Activated CD4-positive, alpha-beta T cell treated with anti-CD3 and anti-CD28 coated beads, Interleukin-2, amount 10 ng/mL, durations not matched to agents 7 days and 5 days (primary cell): ENCODE measurements at places on chromosomes 7 and 10. TPM values are rescaled to one million over a fixed set of nuclear protein-coding genes. Genes with fewer than 3 reads are reported as not detected.

Gene SAMD9L
- total RNA-seq: 166 TPM

DNA sequence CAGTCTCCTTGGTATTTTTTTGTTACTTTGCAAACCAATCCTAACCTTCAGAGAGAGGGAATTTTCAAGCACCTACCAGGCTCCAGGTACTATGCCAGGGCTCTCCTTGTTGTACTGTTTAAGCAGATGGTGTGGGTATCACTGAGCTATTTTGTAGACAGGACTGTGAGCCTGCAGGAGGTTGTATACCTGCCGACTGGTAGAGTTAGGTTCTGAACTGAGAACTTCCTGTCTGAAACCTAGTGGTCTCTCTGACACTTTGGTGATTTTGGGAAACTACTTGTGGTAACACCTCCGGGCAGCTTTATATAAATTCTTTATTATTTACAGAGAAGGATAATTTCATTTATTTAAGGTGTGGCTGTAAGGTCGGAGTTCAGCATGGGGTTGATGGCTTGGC, 4.6 kb downstream of the ZNF853 start:
- H3K27ac ChIP-seq: peak overlapping the region; percentile 13
- H3K27me3 ChIP-seq: peaks cover 13% of the 10 kb centered on the region
- peaks cover 5% of the 10 kb centered on the region for H3K36me3 ChIP-seq

GRCh38 chr10:107409522-107409921, 245.0 kb upstream of the SORCS1 start:
- H3K4me3 ChIP-seq: no peak overlapping the region
- H3K36me3 ChIP-seq: no peaks in the 10 kb centered on the region
- no peak overlapping the region for H3K27ac ChIP-seq
- DNase-seq: no peak

GRCh38 chr7:91771394-91771793, 109.1 kb downstream of the MTERF1 start:
- H3K4me3 ChIP-seq: no peak overlapping the region
- H3K27me3 ChIP-seq: peaks cover 2% of the 10 kb centered on the region
- no peaks in the 10 kb centered on the region for H3K36me3 ChIP-seq
- H3K4me1 ChIP-seq: no peaks in the 10 kb centered on the region
- H3K27ac ChIP-seq: no peak overlapping the region
- DNase-seq: no peak

DNA sequence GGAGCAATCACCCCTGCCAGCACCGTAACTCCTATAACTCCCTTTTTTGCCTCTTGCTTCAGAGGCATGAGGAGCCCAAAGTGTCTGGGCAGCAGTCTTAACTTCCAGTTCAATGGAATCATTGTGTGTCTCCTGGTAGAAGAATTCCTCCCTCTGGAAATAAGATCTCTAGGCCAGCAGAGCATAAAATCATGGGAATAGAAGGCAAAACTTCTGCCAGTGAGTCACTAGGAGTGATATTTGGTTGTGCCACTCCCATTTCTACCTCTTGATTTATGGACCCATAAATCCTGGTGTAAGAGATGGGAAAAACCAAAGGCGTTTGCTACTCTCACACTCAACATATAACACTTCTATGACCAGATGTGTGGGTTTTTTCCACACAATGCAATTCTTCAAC, 104.9 kb upstream of the FAM180A start:
- no peak for DNase-seq
- no peak overlapping the region for H3K27ac ChIP-seq
- H3K36me3 ChIP-seq: no peaks in the 10 kb centered on the region
- peaks cover 5% of the 10 kb centered on the region for H3K27me3 ChIP-seq
- H3K4me1 ChIP-seq: no peaks in the 10 kb centered on the region
